ENCODE measurements at places on chromosomes 1 and 21.

GRCh38 chr1:30782361-30783255 is 25.0 kb upstream of the LAPTM5 start:
- DNase-seq = peak; percentile 58

GRCh38 chr1:205576805-205577761 is 54.7 kb downstream of the ELK4 start:
- DNase-seq = no peak

- DNase-seq = no peak
Observed at GRCh38 chr1:212437179-212437798, 4.6 kb downstream of the NENF start.

GRCh38 chr1:70828177-70828576 is 219.4 kb downstream of the PTGER3 start:
- no peak for DNase-seq

DNA sequence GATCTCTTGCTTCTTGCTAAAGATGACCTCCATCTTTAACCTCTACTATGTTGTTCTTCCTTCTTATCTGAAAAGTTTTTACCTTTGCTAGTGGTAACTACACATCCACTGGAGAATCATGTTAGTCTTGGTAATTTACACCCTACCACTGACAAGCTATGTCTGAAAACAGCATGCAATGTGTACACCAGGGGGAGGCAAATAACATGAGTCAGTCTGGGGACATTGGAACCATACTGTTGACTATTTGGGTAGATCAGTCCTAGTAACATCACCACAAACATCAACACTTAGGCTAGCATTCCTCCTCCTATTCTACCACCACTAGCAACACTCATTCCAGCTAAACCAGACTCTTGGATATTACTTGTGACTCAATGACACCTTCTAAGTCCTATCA is 549.0 kb downstream of the KCNT2 start:
- no peak for DNase-seq

DNA sequence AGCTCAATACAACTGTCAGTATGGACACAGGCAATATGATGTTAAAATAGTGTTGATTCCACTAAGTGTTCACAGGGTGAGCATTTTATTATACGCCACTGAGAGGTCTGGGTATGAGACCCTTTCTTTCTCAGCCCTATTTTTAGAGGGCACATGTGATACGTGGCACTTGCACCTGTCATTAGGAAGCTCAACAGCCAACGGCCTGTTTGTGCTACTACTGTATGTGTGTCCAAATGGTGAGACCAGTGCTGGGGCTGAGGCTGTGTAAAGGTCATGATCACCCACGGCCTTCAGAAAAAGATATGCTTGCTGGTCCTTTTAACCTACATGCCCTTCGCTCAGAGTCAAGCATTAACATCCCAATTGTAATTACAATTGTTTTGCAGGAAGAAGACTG is 176.2 kb downstream of the DUSP10 start:
- no peak for DNase-seq
